ENCODE measurements at places on chromosomes 2 and 18. TPM values are rescaled to one million over a fixed set of nuclear protein-coding genes. Genes with fewer than 3 reads are reported as not detected.

DNA sequence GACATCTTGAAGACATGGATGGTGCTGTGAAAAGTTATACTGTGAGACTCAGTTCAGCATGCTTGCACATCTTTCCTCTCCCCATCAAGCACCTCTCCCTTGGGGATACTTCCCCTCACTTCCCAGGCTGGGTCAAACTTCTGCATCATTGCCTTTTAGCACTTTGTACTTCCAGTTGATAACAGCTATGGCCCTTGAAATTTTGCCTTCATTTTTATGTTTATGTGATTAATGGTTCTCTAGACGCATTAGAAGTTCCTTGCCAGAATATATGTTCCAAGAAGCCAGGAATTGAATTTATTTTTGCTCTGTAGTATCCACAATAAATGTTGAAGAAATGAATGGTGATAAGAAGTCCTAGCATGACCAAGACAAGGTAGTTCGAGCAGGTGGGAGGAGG lies 120.9 kb upstream of the ST6GAL2 start:
- no peak for DNase-seq

RNPEPL1 gene
- total RNA-seq: 57.9 TPM

- DNase-seq: no peak
Observed at GRCh38 chr18:26656431-26656943, 108.1 kb upstream of the KCTD1 start.

GRCh38 chr2:79414690-79415089 lies 98.2 kb upstream of the CTNNA2 start:
- DNase-seq: no peak

SMYD1 gene
- not detected for total RNA-seq

DNA sequence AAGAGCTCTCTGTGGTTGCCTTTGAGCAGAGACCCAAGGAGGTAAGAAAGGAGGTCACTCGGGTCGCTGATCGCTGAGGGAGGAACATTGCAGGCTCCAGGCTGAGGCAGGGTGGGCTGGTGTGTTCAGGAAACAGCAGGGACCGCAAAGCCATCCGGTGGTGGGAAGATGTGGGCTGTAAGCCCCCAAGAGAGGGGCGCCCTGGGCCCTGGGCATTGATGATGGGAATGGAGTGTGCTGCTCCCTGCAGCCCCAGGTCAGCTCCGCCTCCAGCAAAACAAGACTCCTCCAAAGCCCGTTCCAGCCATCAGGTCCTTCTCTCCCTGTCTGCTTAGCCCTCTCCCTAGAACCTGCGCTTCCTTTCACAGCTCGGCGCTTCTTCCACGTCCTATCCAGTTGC lies 229.7 kb downstream of the KLHL29 start:
- no peak for DNase-seq

DNA sequence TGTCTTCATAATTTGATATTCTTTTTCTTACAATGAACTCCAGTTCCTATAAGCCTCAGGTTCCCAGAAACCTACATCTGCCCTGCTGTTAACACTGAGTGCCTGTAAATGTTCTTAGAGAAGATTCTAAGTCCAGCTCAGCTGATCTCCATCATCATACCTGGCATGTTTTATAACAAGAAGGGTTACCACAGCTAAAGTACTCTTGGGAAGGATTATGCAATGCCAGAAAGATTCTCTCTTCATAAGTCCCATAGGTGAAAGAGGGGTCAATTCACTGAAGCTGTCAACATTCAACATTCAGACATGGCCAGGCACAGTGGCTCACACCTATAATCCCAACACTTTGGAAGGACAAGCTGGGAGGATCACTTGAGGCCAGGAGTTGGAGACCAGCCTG lies 31.3 kb upstream of the PTPN4 start:
- DNase-seq: no peak

GRCh38 chr2:98701230-98701629 lies 29.7 kb downstream of the MGAT4A start:
- no peak for DNase-seq

ITPRID2 gene
- total RNA-seq: 89.8 TPM

DNA sequence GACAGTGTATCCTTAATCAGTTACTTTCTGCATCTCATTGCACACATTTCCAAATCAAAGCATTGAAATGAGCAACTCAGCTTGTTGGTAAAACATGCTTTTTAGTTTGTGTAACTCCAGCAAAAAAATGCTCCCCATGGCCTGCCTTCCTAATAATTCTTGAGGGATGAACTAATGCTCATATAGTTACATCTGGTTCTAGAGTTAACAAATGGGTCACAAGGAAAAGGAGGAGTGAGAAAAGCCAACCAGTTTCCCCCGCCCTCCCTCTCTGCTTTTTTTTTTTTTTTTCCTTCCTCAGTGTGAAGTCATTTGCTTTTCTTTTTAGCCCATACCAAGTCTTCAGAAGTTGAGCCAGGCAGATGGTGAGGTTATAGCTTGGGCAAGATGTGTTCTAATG lies 231.7 kb downstream of the MTX2 start:
- no peak for DNase-seq

GRCh38 chr2:217919781-217920351 lies 82.9 kb downstream of the TNS1 start:
- DNase-seq: no peak

DNA sequence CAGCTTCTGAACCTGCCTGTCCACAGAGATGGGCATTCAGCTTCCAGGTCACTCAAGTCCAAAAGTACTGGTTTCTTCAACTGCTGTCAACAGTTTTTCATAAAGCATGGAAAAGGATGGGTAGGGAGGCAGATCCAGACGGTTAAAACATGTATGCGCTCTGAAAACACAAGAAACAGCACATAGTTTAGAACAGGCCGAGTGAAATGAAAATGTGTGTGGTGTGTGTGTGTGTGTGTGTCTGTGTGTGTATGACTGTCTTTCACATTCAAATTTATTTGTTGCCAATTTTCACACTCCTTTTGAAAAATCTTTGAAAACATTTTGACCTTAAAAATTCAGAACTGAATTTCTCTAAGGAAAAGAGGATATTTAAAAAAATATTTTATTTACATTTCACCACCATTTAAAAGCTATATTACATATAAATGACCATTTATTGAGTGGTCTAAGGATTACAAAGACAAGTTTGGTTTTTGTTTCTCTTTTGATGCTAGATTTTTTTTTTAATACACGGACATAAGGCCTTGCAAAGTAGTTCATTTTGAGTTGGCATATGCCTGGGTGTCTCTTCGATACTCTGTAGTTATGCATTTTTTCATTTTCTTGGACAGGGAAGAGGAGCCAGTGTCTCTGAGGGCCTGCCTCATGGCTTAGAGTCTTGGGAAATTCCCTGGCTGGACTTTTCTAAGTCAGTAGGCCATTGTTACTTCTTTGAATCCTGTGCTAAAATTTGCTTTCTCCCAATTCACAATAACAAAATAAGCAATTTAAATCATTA lies 30.0 kb upstream of the STK17B start:
- DNase-seq: no peak

CTIF gene
- 10.4 TPM for total RNA-seq

DNA sequence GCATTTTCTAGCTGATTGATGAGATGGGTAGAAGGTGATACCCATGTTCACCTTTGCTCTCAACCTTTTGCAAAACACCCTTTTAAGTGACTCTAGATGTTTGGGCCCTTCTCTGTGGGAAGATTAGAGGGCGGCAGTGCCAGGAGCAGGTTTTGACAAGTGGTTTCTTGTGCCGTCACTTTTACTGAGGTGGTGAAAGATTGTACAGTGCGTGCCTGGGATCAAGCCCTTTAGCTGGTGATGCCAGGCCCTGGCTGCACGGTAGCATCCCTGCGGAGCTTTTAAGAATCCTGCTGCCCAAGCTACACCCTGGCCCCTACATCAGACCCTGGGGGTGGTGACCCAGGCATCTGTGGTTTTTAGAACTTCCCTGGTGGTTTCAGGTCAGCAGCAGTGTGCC lies 29.1 kb downstream of the MTCL1 start:
- DNase-seq: no peak

APCDD1 gene
- total RNA-seq: not detected

DNA sequence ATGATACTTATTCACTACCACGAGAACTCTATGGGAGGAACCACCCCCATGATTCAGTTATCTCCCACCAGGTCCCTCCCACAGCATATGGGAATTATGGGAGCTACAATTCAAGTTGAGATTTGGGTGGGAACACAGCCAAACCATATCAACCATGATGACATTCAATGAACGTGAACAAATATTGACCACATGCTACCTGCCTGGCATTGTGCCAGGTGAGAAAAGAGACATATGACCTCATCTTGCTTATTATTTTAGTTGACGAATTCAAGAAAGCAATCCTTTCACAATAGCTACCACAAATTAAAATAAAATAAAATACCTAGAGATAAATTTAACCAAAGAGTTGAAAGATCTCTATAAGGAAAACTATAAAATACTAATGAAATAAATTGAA lies 286.5 kb upstream of the CRIM1 start:
- DNase-seq: no peak

GRCh38 chr18:54558609-54559585 lies 32.1 kb upstream of the DYNAP start:
- peak; percentile 49 for DNase-seq

IL36G gene
- not detected for total RNA-seq

DNA sequence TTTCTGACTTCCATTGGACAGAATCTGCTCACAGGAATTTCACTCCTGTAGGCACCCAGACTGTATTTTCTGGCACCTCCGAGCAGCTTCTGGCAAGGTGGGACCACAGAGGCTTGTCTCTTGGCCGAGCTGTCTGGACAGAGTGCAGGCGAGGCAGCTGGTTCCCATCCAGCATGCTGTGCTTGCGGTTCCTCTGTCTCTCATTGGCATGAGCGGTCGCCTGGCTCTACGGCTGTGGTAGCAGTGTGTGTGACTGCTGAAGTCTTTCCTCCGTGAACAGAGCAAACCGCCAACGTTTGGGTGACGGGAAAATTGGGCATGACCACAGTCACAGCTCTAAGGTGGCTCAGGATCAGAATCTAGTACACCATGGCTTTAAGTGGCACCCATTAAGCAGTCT lies 411.7 kb upstream of the NETO1 start:
- DNase-seq: no peak

DNA sequence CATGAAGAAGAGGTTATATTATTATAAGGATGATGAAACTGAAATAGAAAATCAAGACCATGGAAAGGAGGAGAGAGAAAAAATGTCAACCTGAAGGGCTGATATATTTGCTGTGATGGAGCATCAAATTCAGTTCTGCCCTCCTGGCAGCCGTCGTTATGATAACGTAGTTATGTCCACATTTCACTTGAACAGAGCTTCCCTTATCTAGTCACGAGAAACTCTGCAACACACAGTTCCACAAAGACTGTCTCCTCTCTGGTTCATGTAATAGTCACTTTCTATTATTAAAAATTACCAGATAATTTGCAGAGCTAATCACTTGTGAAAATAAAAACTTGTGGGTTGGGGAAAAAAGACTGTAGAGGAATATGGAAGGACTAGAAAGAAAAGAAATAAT lies 19.5 kb upstream of the RBMS1 start:
- no peak for DNase-seq

DNA sequence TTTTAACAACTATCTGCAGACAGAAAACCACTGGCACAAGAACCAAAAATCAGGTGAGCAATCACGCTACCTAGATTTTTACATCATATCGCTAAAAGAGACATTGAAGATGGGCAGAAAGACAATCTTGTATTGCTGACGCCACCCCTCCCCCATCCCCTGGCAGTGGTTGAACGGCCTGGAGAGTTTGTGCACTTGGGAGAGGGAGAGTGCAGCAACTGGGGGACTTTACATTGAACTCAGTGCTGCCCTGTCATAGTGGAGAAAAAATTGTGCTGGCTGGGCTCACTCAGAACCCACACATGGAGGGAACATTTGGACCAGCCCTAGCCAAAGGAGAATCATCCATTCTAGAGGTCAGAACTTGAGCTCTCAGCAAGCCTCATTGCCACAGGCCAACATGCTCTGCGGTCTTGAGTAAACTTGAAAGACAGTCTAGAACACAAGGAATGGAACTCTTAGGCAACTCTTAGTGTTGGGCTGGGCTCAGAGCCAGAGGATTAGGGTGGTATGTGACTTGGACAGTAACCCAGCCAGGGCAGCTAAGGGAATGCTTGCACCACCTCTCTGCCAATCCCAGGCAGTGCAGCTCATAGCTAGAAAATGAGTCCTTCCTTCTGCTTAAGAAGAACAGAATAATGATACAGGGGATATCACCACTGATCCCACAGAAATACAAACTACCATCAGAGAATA lies 220.0 kb upstream of the CYP26B1 start:
- DNase-seq: peak; percentile 73

ACVR1 gene
- total RNA-seq: 6.6 TPM

- no peak for DNase-seq
Observed at GRCh38 chr2:238728330-238729260, 119.3 kb upstream of the TWIST2 start.

DNA sequence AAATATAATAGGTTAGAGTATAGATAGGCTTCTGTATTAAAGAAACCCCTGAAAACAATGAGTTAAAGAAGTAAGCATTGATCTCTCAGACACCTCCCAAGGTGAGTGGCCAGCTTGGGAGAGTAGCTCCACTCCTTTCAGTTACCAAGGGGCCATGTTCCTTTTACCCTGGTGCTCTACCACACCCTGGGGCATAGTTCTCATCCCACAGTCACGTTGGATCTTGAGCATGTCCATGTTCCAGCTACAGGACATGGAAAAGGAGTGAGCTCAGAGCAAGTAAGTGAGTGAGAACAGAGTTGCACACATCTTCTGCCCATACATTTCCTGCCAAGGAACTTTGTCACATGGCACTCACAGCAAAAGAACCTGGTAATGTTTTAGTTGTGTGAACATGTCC lies 325.9 kb upstream of the SLC39A10 start:
- no peak for DNase-seq

DNA sequence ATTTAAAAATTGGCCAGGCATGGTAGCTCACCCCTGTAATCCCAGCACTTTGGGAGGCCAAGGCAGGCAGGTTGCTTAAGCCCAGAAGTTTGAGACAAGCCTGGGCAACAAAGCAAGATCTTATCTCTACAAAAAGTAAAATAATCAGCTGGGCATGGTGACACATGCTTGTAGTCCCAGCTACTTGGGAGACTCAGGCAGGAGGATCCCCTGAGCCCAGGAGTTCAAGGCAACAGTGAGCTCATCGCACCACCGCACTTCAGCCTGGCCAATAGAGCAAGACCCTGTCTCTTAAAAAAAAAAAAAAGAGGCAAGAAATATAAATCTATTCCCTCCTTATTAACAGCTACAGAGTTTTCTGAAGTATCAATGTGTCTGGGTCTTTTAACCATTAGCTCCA lies 51.9 kb downstream of the ESCO1 start:
- no peak for DNase-seq

DNAJC5G gene
- total RNA-seq: not detected

XDH gene
- total RNA-seq: 0.81 TPM
